ENCODE measurements at places on chromosomes 3 and 15.

- no peak for DNase-seq
Measured at GRCh38 chr3:59772416-59773408, 722.9 kb upstream of the CFAP20DC start.

GRCh38 chr3:38046821-38047220, 7.8 kb downstream of the DLEC1 start:
- no peak for DNase-seq

GRCh38 chr15:41689834-41690233, 29.6 kb downstream of the MGA start:
- DNase-seq, result no peak

DNA sequence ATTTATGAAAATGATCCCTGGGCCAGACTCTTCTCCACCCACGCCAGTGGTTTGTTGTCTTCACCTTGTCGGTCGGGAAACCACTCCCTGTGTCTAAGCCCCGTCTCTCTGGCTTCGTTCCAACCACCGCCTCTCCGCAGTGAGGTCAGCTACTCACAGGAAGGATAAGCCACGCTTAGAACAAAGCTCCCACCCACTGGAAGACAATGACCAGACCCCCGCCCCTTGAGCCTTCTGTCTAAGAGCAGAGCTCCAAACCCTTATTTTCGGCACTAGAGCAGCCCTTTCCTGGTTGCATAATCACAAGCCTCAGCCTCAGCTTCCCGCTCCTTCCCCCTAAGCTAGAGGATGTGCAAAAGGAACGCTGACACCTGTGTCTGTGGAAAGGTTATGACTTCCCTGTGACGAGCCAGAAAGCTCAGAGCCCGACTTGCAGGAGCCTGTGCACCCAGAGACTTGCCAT, 114.9 kb upstream of the MEF2A start:
- no peak for DNase-seq

DNA sequence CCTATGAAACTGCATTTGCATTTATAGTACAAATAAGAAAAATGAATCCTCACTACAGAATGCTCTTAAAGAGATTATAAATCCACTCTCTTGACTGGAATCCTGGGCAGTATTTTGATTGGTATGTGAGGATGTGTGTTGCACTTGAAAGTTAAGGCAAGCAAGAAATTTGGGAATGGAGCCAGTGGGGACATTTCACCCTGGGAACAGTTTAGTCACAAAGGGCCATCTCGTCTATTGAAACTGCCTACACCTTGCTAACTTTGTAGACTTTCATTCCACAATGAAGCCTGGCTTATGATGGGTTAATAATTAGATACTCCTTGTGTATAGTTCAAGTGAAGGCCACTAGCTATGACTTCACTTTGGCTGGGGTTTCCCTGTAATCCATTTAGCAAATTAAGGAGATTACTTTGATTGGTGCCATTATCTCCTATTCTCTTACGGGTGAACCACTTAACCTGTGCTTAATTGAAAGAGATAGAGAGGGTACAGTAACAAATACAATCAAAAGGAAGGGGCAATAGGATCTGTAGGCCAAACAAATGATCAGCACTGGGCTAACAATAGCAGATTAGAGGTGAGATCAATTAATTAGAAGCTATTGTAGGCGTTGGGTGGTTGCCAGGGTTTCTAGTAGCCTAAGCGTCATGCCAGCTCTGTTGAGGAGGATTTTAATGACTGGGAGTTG, 146.9 kb upstream of the RARB start:
- DNase-seq, result no peak

DNA sequence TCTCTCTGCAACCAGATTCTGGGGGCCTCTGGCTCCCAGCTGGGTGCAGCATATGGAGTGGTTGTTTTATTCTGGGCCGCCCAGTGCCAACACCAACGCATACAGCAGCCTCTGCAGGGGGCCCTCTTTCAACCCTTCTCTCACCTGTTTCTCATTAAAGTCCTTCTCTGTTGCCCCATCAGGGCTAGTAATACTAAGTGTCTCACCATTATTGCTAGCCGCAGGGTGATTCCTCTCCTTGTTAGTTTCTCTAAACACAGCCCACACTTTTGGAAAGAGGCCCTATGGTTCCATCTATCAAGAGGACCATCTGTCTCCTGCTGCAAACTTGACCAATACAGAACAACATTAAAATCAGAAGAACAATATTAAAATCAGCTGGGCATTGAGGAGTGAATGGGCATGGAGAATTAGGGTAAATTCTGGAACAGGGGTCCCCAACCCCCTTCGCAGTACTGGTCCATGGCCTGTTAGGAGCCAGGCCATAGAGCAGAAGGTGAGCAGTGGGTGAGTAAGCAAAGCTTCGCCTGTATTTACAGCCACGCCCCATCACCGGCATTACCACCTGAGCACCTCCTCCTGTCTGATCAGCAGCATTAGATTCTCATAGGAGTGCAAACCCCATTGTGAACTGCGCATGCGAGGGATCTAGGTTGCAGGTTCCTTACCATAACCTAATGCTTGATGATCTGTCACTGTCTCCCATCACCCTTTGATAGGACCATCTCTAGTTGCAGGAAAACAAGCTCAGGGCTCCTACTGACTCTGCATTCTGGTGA, 36.5 kb downstream of the ALS2CL start:
- no peak for DNase-seq

GRCh38 chr15:45225506-45226273, 26.3 kb upstream of the SLC28A2 start:
- peak; percentile 60 for DNase-seq

GRCh38 chr3:109396806-109397205, 59.5 kb upstream of the DPPA4 start:
- DNase-seq, result no peak

DNA sequence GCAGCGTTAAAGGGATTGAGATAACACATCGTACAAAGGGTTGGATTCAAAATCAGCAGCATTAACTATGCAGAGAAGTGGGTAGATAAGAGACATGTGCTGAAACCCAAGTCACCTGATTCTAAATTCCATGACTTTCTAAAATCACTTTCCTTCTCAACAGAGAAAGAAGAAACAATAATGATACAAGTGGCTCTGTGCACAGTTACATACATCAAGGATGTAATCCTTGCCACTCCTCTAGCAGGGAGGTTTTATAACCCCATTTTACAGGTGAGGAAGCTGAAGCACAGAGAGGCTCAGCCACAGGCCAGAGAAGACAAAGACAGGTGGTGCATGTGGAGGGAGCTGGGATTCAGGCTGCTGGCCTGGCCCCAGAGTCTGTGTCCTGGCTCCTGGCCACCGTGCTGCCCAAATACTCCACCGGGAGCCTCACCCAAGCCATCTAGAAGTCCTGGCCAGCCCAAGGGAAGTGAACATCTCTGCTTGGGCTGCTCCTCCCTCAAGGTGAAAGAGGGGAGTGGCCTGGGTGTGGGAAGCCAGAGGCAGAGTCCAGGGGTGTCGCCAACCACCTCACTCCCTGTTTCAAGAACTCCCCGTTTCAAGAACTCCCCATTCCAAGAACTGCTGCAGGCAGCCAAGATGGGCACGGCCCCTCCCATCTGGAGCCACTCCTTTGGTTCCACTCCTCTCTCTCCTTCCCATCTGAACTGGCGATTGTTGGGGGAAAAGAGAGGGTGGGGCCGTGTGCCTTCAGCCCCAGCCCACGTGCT, 147.1 kb downstream of the NUP210 start:
- DNase-seq, result no peak

- DNase-seq, result no peak
Measured at GRCh38 chr3:152621006-152621868, 213.7 kb upstream of the P2RY1 start.
